ENCODE measurements at places on chromosomes 6 and 20.

GRCh38 chr6:40535110-40535818 is 51.9 kb downstream of the LRFN2 start:
- no peak for DNase-seq

DNA sequence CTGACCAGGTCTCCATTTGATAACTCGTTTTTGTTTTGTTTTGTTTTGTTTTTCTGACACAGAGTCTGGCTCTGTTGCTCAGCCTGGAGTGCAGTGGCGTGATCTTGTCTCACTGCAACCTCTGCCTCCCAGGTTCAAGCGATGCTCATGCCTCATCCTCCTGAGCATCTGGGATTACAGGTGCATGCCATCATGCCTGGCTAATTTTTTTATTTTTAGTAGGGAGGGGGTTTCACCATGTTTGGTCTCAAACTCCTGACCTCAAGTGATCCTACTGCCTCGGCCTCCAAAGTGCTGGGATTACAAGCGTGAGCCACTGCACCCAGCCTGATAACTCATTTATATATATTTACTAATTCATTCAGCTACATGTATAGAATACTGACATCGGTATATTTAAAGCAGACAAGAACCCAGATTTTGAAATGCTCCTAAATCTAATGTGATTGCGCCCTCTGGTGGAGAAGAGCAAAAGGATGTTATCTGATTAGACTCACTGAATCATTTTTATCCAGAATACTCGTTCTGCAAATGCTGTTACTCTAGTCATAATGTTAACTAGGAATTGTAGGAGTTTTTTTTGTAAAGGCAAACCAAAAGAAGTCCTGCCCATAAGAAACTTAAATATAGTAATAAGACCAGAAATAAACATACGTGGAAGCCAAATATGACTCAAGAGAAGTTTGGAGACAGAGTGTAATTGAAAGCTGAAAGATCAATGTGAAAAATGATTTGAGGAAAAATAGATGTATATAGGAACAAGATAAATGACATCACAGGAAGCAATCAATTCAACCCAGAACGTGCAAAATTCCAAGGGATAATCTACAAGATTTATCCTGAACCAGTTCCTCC is 5.3 kb upstream of the COL12A1 start:
- peak; percentile 43 for DNase-seq

GRCh38 chr20:45322952-45323383 is 14.9 kb upstream of the MATN4 start:
- peak; percentile 56 for DNase-seq

DNA sequence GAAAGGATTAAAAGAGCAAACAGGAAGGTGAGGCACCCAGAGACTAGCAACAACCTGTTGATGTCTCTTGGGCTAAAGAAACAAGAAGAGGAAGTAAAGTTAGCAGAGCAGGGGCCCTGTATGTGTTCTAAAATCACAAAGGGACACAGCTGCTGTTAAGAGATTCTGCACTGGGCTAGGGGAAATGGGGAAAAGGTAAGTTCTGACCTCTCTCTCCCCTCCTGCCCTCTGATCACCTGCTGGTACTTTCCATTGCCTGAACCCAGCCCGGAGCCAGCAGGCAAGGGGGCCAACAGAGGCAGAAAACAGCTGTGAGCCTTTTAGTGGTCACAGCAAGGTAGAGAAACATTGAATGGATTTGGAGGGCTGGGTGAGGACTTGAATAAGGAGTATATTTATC is 13.5 kb upstream of the CNR1 start:
- no peak for DNase-seq

- DNase-seq: no peak
These were observed 436.0 kb downstream of the PLCB1 start for GRCh38 chr20:8568075-8568474.

DNA sequence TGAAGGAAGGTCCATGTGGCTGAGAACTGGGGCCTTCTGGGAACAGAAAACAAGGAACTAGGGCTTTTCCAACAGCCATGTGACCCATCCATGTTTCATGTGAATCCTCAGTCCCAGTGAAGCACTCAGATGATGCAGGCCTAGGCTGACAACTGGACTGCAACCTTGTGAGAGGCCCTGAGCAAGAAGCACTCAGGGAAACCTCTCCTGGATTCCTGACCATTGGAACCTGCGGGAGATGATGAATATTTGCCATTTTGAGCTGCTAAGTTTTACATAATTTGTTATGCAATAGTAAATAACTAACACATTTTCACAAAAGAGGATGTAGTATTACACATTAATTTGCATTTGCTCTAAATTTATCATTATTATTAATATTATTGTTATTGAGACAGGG is 38.4 kb upstream of the HLA-G start:
- DNase-seq: no peak

DNA sequence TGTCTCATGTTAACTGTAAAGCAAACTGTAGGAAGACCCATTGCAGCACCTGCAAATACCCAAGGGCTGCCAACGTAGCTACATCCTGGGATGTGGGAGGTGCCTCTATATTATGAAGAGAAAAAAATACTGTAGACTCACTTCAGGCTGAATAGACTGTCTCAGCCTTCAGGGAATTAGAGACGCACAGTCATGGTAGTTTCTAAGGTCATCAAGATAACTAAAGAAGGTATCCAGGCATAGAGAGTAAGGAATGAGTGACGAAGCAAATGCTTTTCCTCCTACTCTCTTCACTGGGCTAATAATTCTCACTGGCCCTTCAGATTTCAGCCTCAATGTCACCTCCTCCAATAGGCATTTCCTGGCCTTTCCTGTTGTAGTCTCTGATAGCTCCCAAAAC is 121.6 kb upstream of the ECI2 start:
- DNase-seq: no peak

DNA sequence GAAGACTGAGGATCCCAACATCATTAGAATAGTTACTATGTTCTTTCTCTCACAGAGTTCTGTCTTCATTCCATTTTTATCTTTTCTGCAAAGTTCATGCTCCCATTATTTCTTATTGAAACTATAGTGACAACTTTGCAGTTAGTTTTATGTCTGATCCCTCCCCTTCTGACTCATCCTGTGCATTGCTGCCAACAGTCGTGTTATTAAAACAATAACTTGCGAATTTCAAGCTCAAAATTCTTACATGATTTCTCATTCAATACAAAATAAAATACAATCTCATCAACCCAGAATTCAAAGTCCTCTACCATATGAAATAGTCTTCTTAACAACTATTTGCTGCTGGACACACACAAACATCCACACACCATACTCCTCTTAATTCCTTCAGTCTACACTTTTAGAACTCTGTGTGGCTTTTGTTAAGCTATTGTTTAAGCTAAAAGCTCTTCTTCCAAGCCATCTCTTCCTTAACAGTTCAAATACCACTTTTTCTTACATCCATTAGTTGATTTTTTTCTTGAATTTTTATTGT is 261.4 kb upstream of the IRAK1BP1 start:
- DNase-seq: no peak

GRCh38 chr6:140078561-140079125 is 704.2 kb upstream of the CITED2 start:
- no peak for DNase-seq

DNA sequence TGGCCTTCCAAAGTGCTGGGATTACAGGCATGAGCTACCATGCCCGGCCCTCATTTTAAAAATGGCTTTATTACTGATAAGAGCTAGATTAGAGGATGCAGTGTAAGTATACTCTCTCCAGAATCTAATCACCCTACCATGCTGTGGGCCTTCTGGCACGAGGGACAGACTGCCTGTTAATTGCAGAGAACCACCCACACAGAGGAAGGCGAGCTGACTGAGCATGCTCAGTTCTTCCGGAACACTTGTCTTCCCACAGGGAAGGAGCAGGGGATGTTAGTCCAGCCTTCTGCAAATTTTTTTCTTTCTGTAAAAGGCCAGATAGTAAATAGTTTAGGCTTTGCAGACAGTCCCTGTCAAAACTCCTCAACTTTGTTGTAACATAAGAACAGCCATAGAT is 48.9 kb downstream of the ALDH5A1 start:
- no peak for DNase-seq

DNA sequence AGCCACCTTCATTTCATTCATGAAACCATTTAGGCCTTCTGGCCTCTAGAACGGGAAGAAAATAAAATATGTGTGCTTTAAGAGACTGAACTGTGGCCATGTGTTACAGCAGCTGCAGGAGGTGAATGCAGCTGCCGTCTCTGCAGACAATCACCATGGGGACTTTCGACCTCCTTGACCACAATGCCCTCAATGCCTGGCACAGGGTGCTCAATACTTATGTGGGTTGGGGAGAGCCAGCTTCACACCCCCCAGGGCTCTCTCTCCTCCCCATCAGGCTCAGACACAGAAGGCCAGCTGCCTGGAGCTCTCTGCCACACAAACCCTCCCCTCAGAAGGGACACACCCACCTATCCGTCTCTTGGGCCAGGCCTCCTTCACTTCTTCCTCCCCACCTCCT is 43.5 kb downstream of the ANKRD60 start:
- DNase-seq: no peak

All from large intestine (tissue), 12 donors.